ENCODE measurements at places on chromosomes 5 and 9.
A peak's percentile ranks its signal among the peaks of the same experiment; 100 is the strongest.

GRCh38 chr9:73269430-73270101 is 117.9 kb downstream of the ANXA1 start:
- DNase-seq, result no peak

- DNase-seq, result no peak
Observed at GRCh38 chr5:41918105-41918504, 7.0 kb upstream of the FBXO4 start.

GRCh38 chr5:125269926-125270325 is 523.5 kb upstream of the ZNF608 start:
- no peak for DNase-seq

DNA sequence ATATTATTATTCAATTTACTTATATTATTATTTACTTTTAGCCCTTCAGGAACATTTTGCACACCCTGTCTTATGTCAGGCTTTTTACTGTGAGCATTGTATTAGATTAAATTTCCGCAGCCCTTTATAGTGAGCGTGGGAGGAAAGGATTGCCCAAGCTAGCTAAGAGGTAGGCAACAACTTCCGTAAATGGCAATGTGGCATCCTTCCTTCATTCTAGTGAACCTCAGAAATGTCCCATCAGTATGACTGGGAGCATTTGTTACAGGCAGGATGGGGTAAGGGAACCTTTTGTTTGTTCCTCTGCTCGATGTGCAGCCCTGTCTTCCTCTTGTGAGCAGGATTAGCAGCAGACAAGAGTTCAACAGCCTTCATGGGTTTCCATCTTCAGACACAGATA is 6.2 kb upstream of the CD180 start:
- DNase-seq, result peak; percentile 67

GRCh38 chr5:126499853-126500342 is 76.7 kb downstream of the GRAMD2B start:
- DNase-seq, result no peak

DNA sequence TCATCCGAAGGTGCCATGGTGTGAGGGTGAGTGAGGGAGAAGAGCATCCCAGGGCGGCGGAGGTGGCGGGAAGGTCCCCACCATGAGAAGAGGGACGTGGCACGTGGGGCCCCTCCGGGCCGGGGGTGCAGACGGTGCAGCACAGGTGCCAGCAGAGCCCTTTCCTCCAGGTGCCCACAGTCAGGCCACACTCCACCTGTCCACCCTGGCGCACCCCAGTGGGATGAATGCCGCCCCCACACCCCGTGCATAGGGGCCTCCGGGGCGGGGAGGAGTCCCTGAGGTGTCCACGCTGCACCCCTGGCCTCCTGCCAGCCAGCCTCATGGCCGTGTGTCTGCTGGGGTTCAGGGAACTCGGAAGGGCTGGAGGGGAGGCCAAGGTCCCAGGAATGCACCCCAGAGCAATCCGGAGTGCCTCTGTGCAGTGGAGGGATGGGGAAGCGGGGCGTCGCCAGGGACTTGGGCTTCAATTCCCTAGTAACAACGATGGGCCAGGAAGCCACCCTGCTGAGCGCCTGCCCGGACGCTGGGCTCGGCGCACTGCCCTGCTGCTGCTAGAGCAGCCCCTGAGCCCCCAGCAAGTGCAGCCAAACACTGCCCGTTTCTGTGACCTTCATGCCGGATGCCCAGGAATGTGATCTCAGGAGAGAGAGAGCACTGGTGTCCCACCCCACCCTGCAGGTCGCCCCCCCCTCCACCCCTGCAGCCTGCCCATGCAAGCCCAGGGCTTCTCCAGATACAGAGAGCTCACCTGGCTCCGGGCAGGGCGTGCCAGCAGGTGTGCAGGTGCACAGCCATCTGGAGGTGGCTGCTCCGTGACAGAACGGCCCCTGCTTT is 8.8 kb upstream of the NACC2 start:
- no peak for DNase-seq

DNA sequence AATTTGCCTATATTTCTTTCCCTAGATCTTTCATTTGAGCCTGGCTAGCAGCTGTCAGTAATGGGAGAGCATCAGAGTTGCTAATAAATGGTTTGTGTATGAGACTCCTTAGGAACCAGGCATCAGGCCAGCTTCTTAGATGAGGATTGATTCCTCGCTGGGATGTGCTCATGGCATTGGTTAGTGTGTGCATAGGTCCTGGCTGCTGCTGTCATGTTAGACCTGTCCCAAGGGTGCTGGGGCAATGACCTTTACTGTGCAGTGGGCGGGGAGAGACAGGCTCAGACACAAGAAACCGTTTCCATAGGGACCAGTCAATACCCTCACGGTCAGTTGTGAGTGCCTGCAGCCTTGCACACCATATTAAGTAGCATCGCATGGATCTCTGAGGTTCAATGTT is 112.3 kb upstream of the NR3C1 start:
- no peak for DNase-seq

DNA sequence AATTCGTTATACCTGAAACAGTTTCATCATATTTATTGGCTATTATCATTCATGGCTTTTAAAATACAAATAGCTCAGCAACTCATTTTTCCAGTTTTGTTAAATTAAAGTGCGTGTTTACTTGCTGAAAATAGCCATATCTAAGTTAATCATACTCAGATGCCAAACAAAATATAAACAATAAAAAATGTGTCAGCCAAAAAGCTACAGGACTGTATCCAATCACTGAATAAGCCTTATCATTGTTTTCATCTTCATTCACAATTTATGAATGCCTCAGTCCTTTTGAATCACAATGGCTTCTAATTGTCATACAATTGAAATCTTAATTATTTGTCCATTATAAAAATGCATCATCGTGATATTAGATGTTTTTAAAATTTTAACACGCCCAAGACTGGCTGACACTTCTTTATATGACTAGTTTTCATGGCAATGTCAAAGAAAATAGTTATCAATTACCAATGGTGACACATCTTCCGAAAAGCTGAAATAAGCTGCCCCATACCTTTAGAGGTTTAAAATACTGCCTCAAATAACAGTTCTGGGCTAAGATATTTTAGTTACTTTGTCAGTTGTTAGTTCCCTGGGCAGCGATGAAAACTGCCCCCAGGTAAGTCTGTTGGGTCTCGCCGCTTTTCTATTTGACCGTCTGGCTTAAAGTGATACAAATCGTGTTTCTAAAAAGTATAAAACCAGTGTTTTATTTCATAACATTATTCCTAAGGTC is 1.8 kb downstream of the NFIB start:
- DNase-seq, result no peak

- peak; percentile 11 for DNase-seq
Observed at GRCh38 chr9:37187713-37188439, 67.5 kb downstream of the ZCCHC7 start.

GRCh38 chr9:137731947-137732813 is 113.4 kb downstream of the EHMT1 start:
- DNase-seq, result no peak

DNA sequence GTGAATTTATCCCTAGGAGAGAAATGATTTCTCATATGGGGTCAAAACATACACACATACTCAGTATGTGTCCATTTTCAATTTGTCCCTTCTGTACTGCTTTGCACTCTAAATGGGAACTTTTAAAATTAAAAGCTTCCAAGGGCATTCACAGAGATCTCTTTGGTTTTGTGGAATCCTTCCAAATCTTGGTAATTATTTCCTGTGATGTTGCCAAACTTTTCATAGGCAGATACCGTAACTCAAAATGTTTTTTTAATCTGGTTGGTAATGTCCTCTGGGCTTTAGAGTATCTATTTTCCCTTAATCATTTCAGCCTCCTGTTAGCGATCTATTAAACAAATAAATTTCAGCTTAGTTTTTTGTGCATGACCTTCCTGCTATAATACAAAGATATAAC is 282.4 kb downstream of the ARHGEF28 start:
- no peak for DNase-seq

DNA sequence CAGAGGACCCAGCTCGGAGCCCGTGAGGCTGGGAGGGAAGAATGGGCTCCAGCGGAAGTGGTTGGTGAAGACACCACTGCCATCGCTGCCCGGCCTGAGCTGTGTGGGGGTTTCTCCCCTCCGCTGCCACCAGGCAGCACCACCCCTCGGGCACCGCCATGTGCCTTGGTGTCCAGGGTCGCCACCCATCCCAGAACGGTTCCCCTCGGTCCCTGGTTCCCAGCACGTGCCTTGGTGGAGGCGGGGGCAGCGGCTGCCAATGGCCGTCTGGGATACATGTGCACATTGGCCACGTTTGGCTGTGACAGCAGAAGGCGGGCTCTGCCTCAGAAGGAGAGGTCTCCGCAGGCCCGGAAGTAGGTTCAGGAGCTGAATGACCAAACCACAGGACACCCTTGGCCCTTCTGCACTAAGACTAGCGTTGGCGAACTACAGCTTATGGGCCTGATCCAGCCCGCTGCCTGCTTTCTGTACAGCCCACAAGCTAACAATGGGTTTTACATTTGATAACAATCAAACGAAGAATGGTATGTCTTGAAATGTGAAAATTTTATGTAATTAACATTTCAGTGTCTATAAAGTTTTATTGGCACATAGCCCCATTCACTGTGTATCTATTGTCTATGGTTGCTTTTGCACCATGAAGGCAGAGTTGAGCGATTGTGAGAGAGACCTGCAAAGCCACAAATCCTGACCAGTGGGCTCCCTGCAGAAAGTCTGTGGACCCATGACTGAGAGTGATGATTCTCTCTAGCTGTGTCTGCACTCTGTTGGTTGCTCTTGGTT is 91.7 kb upstream of the RAPGEF1 start:
- no peak for DNase-seq

DNA sequence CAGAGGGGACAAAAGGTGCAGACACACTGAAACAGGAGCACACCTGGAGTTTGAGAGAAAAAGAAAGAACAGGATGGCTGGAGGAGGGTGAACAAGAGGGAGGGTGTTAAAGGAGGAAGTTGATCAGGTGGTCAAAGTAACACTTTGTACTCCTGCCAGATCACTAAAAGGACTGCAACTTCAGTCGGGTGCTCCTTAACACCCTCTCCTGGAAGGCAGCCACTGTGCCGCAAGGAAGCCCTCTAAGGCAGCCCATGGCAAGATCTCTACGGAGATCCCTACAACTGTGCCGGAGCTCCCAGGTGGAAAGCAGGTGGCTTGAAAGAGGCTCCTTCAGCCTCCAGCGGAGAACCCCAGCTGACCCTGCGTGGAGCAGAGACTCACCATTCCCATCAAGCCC is 124.4 kb upstream of the MSX2 start:
- no peak for DNase-seq

DNA sequence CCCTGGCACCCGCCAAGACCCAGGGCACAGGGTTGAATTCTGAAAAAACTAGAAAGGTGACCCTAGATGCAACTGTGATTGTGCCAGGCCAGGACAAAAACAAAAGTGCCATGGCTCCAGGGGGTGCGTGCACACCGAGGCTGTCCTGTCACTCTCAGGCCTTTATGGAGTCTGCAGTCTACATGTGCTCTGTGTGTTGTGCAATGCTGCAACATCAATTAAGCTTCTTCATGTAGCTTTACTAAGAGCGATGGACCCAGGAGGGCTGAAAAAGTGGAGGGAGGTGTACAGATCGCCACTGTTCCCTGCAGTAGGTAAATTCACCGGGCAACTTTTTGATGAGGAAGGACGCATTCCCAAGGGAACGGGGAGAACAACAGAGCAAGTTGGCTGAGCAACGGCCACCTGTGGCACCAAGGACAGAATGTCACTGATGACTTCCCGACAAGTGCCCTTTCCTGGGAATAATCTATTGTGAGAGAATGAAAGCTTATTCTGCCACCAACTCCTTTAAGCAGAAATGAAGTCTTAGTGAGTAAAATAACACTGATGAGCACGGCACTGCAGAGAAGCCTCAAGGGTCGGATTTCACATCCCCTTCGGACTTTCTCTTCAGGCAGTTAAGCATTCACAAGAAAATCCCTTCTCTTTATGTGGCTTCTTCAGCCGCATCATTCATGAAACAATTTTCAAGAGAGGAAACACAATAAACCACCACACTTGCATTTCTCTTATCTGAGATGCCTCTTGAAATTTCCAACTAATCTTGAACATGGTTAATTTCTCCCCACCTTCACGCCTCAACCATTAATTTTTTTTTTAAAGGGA is 149.6 kb downstream of the DROSHA start:
- DNase-seq, result no peak

DNA sequence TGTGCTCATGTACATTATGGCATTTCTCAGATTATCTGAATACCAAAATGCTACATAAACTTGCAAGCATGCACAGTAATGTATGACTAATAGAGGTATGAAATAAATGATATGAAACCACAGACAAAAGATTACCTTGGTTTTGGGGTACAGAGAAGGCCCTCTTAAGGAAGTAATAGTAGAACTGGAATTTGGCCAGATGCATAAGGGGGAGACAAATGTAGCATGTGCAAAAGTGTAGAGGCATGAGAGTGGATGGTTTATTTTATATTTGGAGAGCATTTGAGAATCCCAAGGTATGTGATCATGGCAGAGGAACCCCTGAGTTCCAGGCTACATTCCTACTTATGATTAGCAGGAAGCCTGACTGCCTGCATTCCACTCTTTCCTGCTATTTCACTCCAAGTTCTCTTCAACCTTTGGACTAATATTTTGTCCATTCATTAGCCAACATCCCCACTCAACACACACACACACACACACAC is 74.2 kb downstream of the MAMDC2 start:
- DNase-seq, result no peak

GRCh38 chr9:69919461-69920061 is 98.9 kb downstream of the CFAP95 start:
- peak; percentile 28 for DNase-seq
